ENCODE measurements at places on chromosomes 4 and X.

GRCh38 chr4:145679991-145680455, at the start of gene C4orf51:
TSS of gene C4orf51 (plus strand) at chr4:145680146. CDS start at chr4:145680204, 58 bp downstream.
- no peak for DNase-seq

DNA sequence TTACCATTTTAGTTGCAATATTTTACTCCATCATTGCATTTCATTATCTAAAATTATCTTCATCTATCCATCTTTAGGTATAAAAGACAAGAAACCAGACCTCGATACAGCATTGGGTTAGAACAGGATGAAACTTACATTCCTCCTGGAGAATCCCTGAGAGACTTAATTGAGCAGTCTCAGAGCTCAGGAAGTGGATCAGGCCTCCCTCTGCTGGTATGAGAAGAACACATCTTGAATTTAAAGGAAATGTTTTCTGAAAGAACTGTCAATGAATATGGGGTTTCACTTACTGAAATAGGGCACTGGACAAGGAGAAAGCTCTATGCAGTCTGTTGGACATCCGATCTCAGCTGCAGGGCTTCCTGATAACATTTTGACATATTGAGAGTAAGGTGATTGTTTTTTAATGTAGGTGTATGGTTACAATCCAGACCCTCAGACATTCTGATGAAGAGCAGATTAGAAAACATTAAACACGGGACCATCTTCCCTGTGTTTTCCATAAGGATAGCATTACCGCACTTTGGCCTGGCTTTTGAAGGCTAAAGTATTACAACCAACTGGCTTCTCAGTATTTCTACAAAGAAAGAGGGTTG, 367.2 kb downstream of the BMPR1B start:
- DNase-seq = no peak

- no peak for DNase-seq
Measured at GRCh38 chr4:144178414-144178813, 37.9 kb upstream of the GYPA start.

DNA sequence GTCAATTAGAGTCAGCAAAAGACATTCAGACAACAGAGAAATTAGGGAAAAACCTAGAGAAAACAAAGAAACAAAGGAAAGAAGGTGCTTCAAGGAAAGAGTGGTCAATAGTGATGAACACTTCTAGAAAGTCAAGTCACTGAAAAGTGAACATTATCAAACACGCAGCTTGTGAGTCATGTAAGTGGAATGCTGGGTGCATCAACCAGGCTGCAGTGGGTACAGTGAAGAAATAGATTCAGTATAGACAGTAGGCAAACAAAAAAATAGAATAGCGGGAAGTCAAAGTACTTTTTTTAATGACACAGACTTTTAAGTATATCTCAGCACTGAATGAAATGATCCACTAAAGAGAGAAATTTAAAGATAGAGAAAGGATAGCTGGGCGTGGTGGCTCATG, 245.8 kb downstream of the ARHGAP24 start:
- no peak for DNase-seq

- DNase-seq = no peak
Measured at GRCh38 chrX:3940000-3940610, 226.7 kb upstream of the PRKX start.

DNA sequence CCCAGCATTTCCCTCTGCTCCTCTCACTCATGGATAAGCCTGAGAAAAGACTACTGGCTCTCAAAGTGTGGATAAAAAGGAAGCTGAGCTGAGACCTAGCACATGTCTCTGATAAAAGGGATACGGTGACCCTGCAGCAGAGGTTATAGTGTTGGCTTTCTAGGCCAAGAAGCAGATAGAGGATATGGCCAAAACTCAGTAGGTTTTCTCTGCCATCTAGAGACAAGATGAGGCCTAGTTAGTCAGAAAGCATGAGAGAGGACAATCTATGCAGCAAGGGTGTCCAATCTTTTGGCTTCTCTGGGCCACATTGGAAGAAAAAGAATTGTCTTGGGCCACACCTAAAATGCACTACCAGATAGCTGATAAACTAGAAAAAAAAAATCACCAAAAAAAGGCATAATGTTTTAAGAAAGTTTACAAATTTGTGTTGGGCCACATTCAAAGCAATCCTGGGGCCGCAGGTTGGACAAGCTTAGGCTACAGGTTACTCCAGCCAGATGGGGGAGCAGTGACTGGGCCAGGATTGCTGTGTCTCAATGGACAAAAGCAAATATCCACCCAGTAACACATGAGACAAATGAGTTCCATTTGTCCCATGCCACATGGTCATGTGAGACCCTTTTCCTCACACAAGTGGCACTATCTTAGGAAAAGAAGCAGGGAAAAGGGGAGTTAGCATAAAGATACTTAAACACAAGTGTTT, 411.4 kb downstream of the INPP4B start:
- DNase-seq = peak; percentile 24

- no peak for DNase-seq
Measured at GRCh38 chr4:22552812-22553211, 36.9 kb upstream of the ADGRA3 start.

DNA sequence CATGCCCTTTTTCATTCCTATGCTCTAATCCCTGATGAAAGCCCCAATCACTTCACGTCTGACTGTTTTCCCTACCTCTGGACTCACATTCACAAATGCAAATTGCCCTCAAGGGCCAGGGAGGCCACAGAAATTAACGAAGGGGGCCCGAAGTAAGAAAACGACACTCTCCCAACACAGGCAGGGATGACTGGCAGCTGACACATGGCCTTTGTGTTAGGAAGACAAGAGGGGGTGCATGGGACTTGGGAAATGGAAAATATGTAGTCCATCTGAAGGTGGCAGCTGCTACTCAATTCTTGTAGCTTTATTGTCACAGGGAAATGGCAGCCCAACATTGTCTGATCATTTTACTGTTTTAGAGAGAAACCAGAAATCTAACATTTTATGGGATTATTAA, 12.3 kb upstream of the SPARCL1 start:
- no peak for DNase-seq

GRCh38 chrX:55135171-55135570, 46.4 kb downstream of the PAGE2 start:
- no peak for DNase-seq

- DNase-seq = no peak
Measured at GRCh38 chr4:131001371-131001770, 1905.4 kb downstream of the C4orf33 start.

- DNase-seq = peak; percentile 10
Measured at GRCh38 chr4:118981839-118982381, 93.3 kb downstream of the SYNPO2 start.

GRCh38 chrX:20139966-20140365, 1.7 kb downstream of the EIF1AX start:
- DNase-seq = no peak

DNA sequence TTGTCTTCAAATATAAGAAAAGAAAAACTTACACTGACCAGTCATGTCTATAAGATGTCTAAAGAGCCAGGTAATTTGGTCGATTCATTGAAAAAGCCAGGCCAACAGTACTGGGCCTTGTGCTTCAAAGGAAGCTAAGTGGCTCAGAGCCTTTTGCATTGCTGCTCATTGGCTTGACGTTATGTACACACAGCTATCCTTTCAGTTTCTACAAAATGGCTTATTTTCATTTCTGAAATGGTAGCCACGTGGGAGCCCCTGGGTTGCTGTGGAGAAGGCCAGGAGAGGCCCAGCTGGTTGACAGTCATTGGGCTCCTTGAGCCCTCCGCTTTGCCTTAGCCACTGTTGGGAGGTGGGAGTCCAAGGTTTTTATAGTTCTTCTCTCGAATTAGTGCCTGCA, 199.1 kb upstream of the CXorf66 start:
- no peak for DNase-seq

DNA sequence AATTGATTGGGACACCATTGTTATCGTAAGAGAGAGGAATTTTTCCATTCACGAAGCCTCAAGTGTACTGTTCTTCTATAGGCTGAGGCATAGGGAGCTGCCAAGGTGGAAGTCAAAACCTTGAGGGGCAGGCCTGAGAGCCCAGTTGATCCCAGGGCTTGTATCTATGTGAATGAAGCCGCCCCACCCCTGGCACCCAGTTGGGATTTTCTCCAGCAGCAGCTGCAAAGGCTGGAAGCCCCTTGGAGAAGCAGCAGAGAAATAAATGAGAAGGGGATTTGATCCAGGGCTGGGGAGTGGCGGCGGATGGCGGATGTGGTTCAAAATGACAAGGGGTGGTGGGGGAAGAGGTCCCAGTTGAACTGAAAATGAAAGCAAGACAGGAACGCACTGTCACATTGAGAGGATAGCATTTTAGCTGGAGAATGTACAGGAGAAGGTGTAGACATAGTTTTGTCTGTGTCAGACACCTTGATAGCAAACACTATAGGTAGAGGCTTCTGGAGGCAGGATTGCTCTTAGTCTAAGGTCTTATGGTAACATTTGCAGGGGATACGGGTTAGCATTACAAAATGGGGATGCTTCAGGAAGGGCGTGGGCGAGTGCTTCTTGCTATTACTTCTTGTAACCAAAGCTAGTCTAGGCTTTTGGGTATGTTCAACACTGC, 32.6 kb downstream of the DOCK11 start:
- peak; percentile 71 for DNase-seq

- no peak for DNase-seq
Measured at GRCh38 chr4:90237751-90238530, 110.7 kb downstream of the CCSER1 start.

- no peak for DNase-seq
Measured at GRCh38 chrX:129875669-129876068, 30.3 kb upstream of the UTP14A start.

- DNase-seq = no peak
Measured at GRCh38 chr4:77044461-77045150, 31.2 kb downstream of the CCNI start.

- DNase-seq = no peak
Measured at GRCh38 chrX:39337451-39337850, 536.2 kb downstream of the MID1IP1 start.

DNA sequence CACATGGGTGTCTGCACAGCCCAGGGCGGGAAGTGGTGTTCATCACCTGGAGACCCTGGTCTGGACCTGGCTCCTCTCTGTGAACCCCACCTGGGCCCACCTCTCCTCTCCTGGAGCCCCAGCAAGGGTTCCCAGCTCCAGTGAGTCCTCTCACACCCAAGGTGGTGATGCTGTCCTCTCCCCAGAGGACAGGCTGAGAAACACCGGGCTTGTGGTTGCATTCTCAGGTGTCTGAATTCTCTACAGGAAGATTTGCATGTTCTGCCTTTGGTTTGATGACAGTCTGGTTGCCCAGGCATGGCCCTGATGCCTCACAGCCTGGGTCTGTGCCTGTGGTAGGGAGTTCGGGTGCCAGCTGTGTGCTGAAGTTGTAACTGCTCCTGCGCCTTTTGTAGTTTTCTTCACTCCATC, 3.8 kb downstream of the MAEA start:
- no peak for DNase-seq

GRCh38 chr4:89765966-89766365, 71.0 kb downstream of the SNCA start:
- no peak for DNase-seq

GRCh38 chr4:38618505-38618904, 45.5 kb upstream of the KLF3 start:
- DNase-seq = no peak

- DNase-seq = no peak
Measured at GRCh38 chr4:73709451-73710033, 30.8 kb upstream of the CXCL8 start.

DNA sequence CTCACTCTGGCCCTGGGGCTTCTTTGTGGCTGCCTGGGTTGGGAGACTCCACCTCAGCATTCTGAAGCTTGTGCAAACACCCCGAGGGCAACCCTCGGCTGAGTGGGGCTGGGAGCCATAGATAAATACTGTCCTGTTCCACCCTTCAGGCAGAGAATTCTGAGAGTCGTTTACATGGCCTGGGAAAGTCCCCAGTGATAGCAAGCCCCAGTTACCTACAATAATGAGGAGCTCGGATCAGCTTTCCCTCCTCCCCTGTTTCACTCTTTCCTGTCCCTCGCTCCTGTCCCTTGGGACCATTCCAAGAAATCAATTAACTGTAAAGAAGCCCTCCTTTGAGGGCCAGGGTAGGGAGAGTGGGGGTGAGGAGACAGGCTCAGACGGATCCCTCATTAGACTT, 31.6 kb upstream of the DDX3X start:
- DNase-seq = no peak

DNA sequence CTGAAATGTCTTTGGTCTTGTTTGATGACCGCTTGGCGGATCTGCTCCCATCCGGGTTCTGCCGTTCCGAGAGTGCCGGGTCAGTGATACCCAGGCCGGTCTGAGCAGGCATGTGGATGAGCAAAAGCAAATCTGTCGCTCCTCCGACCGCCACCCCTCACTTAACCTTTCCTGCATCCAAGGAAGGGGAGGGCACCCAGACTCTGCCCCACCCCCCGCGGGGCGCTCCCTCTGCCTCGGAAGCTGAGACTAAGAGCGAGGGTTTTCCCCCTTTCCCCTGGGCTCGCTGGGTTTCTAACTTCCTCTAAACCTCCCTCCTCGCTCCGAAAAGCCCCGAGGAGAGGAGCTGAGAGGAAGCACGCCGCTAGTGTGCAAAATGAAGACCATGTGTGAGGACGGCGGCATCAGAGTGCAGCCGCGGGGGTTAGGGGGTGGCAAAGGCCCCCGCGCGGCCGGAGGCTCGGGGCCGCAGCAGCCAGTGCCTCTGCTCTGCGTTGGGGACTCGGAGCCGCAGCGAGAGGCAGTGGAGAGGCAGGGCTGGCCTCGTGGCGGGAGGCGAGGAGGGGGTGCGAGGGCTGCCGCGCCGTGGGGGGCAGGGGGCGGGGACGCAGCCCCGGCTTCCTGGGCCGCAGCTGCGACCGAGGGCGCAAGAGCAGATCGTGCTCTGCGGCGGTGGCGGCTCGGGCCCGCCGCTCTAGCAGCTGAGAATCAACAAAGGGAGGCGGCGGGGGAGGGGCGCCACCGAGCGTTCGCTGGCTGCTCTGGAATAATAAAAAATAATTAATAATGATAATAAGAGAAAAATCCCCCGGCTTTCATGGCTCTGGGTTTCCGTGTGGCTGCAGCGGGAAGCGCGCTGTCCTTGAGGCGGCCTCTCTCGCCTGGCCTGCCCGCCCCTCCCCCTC, 55.8 kb upstream of the BCOR start:
- DNase-seq = peak; percentile 53

GRCh38 chr4:58061967-58062366, 951.8 kb upstream of the IGFBP7 start:
- no peak for DNase-seq

- DNase-seq = no peak
Measured at GRCh38 chrX:109774706-109775105, 41.6 kb upstream of the ACSL4 start.

DNA sequence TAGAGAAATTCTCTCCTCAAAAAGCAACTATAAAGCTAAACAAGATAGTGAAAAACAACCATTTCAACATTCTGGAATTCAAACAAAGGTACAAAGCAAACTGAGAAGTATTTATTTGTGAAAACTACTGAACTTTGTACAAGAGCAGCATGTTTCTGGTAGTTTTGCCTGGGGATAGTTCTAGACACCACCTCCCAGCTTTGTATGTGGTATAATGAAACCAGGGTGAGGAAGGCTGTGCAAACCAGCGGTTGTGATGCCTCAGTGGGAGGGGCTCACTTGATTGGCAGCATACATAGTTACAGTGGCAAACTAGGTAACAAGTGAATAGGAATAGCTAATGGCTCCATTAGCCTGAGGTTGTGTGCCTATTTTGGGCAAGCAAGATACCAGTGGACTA, 18.6 kb upstream of the FRMD7 start:
- no peak for DNase-seq

GRCh38 chr4:138174981-138175794, 67.0 kb downstream of the SLC7A11 start:
- DNase-seq = no peak
